ENCODE measurements at places on chromosomes 5 and 9.

- no peak for DNase-seq
- no peak overlapping the region for H3K27ac ChIP-seq
- no peak overlapping the region for H3K4me3 ChIP-seq
- H3K4me1 ChIP-seq: no peaks in the 10 kb centered on the region
Measured at GRCh38 chr5:95042037-95042436, 242.9 kb downstream of the MCTP1 start.

- H3K4me3 ChIP-seq: no peak overlapping the region
- H3K27ac ChIP-seq: no peak overlapping the region
- H3K4me1 ChIP-seq: peaks cover 5% of the 10 kb centered on the region
- no peaks in the 10 kb centered on the region for H3K36me3 ChIP-seq
Measured at GRCh38 chr5:112016980-112017379, 260.0 kb upstream of the NREP start.

GRCh38 chr9:1272488-1272887 lies 222.3 kb downstream of the DMRT2 start:
- H3K4me3 ChIP-seq: no peak overlapping the region
- no peaks in the 10 kb centered on the region for H3K27me3 ChIP-seq
- no peak overlapping the region for H3K27ac ChIP-seq
- no peaks in the 10 kb centered on the region for H3K4me1 ChIP-seq
- H3K36me3 ChIP-seq: no peaks in the 10 kb centered on the region

DNA sequence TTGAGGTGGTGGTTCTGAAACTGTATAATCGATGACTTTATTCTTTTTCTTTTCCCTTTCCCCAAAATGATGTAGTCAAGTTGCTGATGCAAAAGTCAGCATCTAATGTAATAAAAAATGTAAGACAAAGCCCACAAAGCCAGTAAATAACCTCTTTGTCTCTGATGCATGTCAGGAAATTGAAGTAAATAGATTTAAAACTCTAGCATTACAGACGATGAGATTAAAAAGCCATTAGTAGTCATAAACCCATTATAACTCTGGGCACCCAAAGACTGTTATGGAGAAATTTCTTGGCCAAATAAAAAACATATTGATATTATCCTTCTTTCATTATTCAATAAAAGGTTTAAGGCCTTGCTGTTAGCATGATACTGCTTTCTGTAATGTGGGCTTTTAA lies 548.7 kb downstream of the TUSC1 start:
- DNase-seq: no peak
- H3K4me1 ChIP-seq: no peaks in the 10 kb centered on the region
- no peaks in the 10 kb centered on the region for H3K27me3 ChIP-seq
- H3K36me3 ChIP-seq: no peaks in the 10 kb centered on the region
- no peak overlapping the region for H3K4me3 ChIP-seq

DNA sequence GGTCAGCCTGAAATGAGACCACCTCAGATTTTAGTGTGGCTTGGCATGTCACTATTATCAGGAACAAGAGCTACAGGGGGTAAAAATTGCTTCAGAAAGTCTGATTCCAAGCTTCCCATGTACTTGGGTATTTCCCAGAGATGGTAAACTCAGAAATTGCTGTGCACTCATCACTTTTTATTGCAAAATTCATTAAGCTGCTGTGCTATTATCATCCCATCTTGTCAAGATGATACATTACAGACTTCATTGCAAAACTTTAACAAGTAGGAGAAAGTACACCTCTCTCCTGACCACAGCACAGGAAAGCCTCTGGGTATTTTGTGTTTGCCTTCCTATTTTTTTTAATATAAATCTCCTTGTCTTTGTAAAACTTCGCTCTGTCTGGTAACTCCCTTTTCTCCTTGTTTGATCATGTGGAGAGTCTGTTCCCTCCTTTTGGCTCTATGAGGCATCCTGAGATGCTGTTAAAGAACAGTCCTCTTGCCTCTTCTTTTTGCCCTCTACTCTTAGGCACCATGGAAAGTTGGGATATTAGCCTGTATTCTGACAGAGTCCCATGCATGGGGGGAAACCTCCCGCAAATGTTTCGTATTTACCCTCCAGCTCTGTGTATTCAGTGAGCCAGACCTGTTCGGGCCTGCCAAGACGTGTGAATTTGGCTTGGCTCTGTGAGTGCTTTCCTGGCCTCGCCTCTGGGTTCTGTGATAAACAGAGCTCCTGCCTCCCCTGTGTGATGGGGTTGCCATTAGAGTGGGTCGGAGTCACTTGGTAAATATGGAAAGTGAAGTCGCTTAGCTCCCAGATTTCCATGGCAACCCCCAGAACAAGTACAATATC lies 260.7 kb downstream of the NR3C1 start:
- H3K27ac ChIP-seq: no peak overlapping the region
- H3K36me3 ChIP-seq: no peaks in the 10 kb centered on the region
- no peak overlapping the region for H3K4me3 ChIP-seq

Measured in neural crest cell (in vitro differentiated cells).